ENCODE measurements at places on chromosomes 2 and 18.

GRCh38 chr2:195049372-195050031 lies 607.5 kb upstream of the SLC39A10 start:
- DNase-seq = no peak

- DNase-seq = no peak
Observed at GRCh38 chr2:137093116-137093515, 327.8 kb downstream of the THSD7B start.

DNA sequence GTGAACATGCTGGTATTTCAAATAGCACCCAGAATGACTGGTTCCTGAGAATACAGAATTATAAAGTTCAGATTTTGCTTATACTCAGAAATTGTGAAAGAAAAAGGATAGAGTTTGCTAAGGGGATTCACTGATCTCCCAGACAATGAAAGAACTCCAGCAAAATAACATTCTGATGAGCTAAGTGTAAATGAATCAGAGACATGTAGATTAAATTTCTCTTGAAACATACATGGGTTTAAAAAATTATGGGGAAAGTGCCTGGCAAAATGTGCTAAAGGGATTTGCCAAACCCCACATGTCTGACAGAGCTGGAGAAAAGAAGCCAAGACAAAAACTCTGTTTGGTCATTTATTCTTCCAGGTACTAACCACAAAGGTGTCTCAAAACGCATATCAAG lies 116.3 kb downstream of the FTCDNL1 start:
- DNase-seq = no peak

DNA sequence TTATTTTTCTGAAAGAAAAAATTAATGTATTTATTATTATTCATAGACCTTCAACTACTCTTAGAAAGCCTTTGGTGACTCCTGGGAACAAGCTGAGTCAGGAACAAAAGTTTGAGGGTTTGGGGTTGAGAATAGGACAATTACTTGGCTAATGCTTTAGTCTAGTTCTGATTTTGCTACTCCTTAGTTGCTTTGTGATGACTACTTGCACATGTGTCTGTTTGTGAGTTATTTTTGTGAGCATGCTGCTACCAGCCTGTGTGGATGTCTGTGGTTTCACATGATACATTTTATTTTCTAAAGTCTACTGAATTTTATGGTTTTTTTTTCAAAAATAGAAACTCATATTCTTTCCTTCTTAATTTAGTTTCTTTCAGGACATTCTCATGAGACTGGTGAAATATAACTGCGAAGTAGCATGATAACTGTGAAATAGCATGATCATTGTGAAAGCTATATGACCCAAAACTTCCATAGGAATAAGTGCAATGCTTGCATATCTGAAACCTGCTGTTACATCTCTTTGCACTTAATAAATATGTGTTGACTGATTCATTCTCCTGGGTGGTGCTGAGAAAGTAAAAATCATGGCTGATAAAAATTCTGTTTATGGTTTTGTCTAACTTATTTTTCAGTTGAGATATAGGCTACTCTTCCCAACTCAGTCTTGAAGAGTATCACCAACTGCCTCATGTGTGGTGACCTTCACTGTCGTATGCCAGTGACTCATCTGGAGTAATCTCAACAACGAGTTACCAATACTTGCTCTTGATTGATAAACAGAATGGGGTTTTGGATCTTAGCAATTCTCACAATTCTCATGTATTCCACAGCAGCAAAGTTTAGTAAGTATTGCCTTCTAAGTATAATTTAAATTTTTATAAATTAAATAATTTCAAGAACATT lies 17.9 kb upstream of the IL18R1 start:
- no peak for DNase-seq

DNA sequence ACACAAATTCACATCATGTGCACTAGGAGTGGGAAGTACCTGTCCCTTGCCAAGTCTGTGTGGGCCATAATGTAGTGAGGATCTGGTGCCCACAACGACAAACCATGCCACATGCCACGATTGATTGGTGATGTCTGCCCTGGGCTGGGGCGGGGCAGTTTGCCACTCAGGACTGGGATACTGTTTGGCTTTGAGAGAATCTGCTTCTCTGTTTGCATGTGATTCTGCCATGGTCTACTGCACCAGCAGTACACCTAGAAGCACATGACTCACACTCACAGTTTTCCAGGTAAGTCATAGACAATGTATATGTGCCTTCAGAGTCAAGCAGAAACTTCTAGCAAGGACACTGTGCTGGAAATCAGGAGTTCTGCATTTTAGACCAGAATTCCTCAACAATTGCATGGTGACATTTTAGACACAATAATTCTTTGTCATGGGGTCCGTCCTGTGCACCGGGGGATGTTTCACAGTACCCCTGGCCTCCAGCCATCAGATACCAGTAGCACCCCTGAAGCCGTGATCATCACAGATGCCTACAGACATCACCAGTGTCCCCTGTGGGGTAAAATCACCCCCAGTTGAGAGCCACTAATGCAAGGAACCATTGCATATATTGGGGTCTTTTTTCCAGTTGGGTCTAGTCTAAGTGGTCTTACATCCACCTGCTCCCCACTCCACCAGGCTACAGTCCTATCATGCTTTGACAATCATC lies 278.3 kb downstream of the EIPR1 start:
- no peak for DNase-seq

- no peak for DNase-seq
Observed at GRCh38 chr2:180366481-180366880, 359.4 kb upstream of the CWC22 start.

DNA sequence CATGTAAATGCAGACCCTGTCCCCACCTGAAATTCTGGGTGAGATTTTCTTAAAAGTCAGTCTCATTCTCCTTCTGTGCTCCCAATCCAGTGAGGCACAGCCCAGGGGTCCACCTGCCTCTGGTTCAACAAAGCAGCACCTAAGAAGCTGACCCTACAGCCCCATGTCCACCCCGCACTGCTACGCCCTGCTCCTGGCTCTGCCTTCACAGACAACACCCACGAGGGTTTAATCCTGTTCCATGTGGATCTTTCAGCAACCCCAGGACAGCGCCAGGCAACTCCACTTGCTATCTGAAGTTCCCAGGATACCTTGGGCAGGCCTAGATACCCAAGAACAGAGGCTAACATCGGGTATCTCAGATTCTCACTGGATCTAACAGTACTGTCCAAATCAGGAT lies 44.9 kb downstream of the HDLBP start:
- DNase-seq = no peak

DNA sequence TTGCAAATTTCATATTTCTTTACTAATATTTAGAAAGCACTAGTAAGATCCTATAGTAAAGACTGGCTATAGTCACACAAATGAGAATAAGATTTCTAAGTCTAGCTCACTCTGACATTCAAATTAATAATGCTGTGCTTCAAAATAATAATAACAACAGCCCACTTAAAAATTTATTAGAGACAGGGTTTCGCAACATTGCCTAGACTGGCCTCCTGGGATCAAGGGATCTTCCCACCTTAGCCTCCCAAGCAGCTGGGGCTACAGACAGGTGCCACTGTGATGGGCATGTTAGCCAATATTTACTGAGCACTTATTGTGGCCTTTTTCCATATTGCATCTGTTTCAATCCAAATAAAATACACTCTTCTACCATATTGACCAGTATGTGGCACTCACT lies 96.1 kb downstream of the PIEZO2 start:
- DNase-seq = no peak

DNA sequence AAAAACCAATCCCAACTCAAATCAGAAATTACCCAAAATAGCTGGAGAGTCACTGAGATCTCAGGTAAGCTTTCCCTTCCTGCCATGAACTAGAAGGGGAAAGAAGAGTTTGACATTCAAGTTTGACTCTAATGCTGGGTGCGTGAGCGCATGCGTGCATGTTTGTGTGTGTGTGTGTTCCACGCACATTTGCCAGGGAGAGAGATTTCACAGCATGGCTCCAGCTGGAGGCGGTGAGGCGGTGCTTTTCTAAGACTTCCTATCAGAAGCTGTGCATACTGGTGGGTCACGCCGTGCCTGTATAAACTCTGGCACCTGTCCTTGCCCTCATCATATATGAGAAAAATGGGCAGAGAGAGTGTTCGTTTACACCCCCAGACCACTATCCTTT lies 116.2 kb downstream of the MSH2 start:
- no peak for DNase-seq

- no peak for DNase-seq
Observed at GRCh38 chr18:44912740-44913478, 232.2 kb downstream of the SETBP1 start.

- DNase-seq = no peak
Observed at GRCh38 chr18:70840649-70841048, 551.8 kb downstream of the SOCS6 start.

- no peak for DNase-seq
Observed at GRCh38 chr2:170121689-170122088, 56.3 kb upstream of the MYO3B start.

- no peak for DNase-seq
Observed at GRCh38 chr18:74773171-74773624, 175.5 kb downstream of the ZNF407 start.

DNA sequence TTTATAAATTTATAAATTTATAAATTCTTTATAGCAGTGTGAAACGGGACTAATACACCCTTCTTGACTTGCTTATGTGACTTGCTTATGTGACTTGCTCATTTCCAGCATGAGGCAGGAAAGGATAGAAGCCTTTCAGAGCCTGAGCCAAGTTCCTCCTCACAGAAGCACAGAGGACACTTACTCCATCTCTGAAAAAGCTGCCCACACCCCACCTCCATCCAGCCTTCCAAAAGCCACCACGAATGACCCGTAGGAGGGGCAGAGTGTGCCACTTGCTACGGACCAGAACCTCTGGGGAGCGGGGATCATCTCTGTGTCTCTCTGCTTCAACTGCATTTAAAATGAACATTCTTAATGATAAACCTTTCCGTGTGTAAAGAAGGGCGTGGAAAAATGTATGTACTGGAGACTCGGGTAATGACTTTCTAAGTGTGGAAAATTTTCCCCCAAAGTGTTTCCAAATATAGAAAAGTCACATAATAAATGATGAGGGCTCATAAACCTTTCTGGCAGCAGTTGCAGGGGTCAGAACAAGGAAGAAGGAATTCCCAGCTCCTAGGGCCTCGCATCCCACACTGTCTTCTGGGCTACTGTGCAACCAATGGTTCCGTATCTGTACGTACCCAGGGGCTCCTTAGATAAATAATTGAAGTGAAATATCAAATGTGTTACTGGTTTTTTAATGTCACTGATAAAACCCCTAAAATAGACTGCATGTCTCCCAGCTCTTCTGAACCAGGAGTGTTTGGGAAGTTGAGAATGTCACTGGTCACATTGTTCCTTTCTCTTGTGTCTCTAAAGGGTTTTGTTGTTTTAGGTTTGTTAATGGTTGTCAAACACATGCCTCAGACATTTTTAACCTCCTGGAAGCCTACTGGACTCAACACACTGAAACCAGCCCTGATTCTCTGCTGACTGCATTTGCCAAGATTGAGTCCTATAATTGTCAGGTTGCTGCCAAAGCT lies 104.5 kb upstream of the LTBP1 start:
- DNase-seq = no peak

GRCh38 chr18:70577023-70577420 lies 288.2 kb downstream of the SOCS6 start:
- DNase-seq = no peak

- DNase-seq = no peak
Observed at GRCh38 chr2:102749938-102750337, 11.9 kb upstream of the TMEM182 start.

- DNase-seq = no peak
Observed at GRCh38 chr2:241393524-241394196, 37.6 kb downstream of the FARP2 start.

DNA sequence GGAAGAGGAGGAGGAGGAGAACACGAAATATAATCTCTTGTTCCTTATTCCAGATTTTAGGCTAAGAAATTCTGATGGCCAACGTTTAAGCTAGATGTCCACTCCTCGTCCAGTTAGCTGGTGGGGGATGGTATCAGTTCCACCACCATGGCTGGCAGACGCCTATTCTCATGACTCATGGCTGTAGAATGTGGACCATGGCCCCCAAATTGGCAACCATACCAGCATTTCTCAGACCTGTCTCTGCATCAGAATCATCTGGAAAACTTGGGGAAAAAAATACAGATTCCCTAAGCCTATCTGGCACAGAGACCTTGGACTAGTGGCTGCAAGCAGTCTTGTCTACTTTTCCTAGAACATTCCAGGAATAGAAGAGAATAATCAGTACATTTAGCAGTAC lies 267.7 kb upstream of the SIX2 start:
- DNase-seq = no peak

GRCh38 chr2:133711201-133711600 lies 142.9 kb upstream of the NCKAP5 start:
- no peak for DNase-seq

DNA sequence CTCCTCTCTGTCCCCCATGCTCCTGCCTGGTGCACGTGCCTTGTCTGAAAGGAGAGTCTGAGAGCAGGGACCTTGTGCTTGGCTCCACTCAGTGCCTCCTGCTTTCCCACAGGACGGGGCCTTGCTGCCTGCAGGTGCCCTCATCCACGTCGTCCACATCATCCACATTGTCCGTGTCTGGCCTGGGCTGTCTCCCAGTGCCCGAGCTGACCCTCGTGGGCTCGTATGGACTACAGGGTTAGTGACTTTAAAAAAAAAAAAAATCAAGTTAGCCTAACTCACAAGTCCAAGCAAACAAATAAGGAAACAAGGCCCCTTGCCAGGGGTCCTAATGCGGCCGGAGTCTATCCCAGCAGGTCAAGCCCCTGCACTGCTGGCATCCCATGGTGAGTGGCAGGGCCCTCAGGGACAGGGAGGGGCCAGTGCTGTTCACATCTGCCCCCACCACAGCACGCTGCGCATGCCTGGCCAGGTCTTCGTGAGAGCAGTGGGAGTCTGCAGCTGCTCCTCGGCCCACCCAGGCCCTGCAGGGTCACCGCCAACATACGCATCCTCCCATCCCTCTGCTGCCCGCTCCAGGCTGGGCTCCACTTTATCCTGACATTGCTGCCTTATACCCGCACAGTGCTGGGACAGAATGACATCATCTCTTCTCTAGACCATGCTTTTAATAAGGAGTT lies 232.6 kb downstream of the NDUFA10 start:
- DNase-seq = no peak

GRCh38 chr2:69983392-69983966 lies 22.0 kb upstream of the ASPRV1 start:
- DNase-seq = no peak

DNA sequence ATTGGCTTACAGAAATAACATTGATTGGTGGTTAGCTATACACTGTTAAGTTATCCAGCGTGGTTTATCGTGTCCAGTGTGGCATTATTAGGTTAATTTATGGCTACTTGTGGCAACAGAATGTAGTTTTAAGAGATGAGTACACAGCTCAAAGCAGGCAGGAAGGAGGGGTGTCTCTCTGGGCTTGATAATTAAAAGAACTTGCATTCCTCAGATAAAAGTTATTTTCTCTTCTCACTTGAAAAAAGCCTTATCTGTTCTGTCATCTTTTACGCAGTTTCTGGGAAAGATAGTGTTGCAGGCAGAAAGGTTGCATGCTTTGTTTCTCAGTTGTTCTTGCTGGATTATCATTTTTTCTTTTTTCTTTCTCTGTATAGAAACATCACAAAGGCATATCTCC lies 154.4 kb upstream of the COL3A1 start:
- no peak for DNase-seq

GRCh38 chr18:11074889-11075288 lies 74.5 kb downstream of the PIEZO2 start:
- no peak for DNase-seq

- no peak for DNase-seq
Observed at GRCh38 chr2:99150706-99151105, 4.0 kb downstream of the TSGA10 start.
